Stimulated activated CD4-positive, alpha-beta T cell treated with anti-CD3 and anti-CD28 coated beads, TNF-alpha, amount 100 ng/mL, for 1 hour (primary cell): ENCODE measurements at places on chromosomes 7 and 10.

- DNase-seq, result no peak
Observed at GRCh38 chr10:88278912-88279311, 304.2 kb downstream of the RNLS start.

DNA sequence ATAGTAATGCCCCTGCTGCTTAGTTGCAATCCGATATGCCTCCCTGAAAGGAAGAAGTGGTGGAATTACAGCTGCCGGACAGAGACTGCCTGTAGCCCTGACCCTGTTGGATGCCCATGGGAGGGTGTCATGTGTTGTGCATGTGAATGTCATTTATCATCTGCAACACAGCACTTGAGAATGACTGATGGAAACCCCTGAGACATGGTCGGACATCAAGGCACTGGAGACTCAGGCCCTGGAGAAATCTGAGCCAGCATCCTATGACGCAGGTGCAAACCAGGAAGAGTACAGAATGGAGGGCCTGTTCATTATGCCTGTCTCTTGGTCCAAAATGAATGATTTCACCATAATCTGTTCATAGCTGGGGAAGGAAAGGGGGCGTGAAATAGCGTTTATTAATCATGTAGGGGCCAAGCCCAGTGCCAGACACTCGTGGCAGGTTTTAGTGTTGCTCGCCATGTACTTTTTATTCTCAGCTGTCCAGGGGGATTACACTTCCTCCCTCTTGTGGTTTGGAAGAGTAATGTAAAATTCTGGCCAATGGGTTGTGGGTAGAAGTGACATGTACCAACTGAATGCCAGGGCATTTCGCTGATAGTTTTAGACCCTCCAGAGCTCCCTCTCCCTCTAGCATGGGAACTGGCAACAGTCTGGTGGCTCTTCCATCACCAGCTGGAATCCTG, 23.0 kb upstream of the LEP start:
- DNase-seq, result no peak

DNA sequence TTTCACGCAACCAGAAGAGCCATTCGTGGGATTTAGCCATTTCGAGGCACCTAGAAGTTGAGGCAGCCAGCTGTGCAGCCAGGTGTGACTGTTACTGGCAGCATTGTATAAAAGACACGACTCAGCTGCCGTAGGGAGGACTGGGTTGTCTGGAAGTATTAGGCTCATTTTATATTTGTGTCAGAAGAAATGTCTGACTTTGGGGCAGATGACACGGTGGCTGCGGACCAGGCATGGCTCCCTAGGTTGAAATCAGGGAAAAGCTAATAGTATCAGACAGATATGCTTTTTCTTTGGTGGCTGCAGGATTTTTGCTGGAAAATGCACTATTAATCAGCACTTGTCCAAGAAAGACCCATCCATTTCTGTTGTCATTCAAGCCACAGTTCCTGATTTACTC, 4.2 kb upstream of the DPYSL4 start:
- no peak for DNase-seq

DNA sequence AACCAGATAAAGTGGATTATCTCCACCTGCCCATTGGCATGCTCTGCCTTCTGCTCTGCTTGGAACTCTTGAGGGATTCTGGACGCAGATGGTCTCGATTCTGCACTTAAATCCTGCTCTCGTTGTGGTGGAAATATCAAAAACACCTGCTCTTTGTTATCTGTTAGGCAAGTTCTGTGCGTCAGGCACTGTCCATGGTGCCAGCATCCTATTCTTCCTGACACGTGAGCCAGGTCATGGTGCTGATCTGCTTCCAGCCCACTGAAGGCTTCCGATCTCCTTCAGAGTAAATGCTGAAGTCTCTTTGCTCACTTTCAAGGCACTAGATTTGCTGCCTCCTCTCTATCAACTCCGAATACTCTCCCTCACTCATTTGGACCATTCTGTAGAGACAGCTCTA, 505.6 kb downstream of the HTR7 start:
- no peak for DNase-seq

- DNase-seq, result no peak
Observed at GRCh38 chr10:129184196-129184595, 282.8 kb upstream of the MGMT start.

DNA sequence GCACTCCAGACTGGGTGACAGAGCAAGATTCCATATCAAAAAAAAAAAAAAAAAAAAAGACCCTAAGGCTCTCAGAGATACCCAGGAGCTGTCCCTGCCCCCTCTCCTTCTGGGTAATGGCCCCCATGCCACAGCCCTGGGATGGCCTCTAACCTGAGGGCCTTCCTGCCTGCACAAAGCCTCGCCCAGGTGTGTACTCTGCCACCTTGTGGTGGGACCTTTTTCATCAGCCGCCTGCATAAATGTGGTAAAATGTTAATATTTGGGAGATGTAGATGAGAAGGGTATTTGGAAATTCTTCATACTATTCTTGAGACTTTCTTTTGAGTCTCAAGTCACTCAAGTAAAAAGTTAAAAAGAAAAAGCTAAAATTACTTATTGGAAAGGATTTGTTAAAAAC, 46.3 kb upstream of the RNF216 start:
- DNase-seq, result no peak

- no peak for DNase-seq
Observed at GRCh38 chr7:92460510-92460909, 13.2 kb downstream of the GATAD1 start.

DNA sequence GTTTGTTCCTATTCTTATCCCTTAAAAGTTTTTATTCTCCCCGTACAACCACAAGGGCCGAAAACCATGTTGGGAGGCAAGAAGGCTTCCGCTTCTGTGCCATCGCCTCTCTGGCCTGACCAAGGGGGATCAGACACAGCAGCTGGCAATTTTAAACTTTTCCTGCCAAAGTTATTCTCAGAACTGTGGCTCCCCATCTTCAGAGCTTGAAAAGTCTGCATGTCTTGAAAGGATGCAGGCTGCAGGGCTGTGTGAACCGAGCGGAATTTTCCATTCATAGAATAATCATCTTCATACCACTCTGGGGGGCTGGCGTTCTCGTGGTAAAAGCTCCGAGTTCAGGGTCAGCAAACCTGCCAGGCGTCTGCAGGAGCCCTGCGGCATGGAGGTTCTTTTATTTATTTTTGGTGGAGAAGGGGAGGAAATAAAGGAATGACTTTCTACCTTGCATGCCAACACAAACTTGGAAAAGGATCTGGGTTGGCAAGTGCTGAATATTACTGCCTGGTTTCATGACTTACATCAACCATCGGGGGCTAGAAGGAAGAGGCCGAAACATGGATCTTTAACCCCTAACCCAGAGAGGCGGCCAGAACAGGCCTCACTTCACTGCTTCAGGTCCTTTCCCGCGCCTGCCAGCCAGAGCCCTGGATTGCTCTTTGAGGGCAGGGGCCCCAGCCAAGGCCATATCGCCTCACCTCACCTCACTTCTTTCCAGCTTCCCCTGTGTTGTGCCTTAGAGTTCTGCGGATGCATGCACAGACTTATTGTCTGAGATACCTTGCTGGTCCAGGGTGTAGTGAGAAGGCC, 3.0 kb upstream of the NANOS1 start:
- no peak for DNase-seq

- no peak for DNase-seq
Observed at GRCh38 chr7:51471210-51471980, 154.8 kb upstream of the COBL start.

DNA sequence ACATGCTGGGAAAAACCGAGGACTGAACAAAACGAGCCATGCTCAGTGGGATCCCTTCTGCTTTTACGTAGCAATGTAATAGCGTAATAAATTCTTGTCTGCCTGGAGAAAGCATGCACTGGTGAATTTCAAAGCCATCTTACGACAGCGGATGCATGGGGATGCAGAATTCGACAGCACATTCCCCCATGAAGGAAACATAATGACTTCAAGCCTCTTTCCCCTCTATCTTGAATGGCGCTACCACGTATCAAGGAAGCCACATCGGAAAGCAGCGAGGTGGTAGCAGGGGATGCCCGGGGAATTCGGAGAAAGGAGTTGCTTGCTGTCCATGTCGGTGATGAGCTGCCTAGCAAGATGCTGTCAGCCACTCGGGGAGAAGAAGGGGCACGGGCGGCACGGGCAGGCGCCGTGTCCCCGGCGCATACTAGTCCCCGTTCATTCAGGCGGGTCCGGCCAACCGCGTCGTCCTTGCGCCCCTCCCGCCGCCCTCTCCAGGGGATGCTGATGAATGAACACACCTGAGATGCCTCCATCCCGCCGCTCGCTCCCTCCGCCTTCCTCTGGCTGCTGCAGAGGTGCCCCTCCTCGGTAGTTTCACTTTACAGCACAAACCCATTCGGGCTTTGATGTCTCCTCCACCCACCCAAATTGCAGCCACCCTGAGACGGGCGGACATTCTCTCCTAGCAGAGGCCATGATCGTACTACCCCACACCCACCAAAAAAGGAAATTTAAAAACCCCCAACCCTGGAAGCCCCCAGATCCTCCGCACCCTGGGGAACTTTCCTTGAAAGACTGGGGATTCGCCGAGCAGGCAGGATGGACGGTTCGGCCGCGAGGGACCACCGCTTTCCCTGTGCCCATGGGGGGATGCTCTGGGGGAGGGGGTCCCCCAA, 644 bp downstream of the SORBS1 start:
- DNase-seq, result no peak

GRCh38 chr10:122181876-122182275, 89.2 kb upstream of the BTBD16 start:
- no peak for DNase-seq

GRCh38 chr10:103911021-103911459, 6.9 kb downstream of the STN1 start:
- DNase-seq, result no peak

DNA sequence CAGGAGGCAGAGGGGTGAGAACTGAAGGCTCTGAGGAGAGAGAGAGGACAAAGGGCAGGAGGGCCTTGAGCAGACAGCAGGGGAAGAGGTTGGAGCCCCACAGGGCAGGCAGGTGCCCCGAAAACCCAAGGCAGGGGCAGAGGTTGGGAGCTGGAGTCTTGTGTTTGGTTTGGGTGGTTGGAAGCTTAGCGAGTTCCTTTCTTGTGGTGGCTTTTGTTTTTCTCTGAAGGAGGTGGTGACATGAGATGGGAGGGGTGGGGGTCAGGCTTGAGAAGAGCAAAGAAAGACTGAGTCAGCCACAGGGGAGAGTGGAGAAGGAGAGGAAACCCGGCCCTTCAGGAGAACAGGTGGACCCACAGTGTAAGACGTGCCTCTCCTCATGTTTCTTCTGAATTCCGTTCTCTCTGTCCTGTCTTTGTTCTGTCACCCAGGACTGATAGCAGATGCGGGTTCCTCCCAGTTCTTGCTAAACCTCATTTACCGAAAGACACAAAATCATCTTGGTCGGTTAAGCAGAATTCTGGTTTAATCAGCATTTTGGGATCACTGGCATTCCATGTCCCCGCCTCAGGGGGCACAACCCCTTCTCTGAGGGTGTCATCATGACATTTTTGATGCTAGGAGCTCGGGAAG, 95.3 kb downstream of the INSYN2A start:
- DNase-seq, result no peak

GRCh38 chr7:103148131-103148993, 537 bp downstream of the NAPEPLD start:
- DNase-seq, result no peak

- no peak for DNase-seq
Observed at GRCh38 chr7:104950754-104951153, 63.3 kb upstream of the KMT2E start.

- DNase-seq, result no peak
Observed at GRCh38 chr10:52752801-52753445, 19.7 kb downstream of the MBL2 start.

DNA sequence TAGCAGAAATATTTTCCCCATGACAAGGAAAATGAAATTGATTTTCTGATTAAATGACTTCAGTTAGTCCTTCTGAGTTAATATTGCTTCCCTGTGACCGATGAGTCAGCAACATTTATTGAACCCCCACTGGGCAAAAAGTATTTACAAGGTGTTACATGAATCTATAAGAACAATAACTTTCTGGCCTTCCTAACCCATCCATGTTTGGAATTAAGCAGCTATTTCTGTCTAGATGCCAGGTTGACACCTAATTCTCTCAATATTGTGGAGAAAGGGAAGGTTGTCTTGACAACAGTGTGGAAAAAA, 112.9 kb upstream of the JAZF1 start:
- no peak for DNase-seq

GRCh38 chr10:98339799-98340198, 71.8 kb upstream of the LOXL4 start:
- no peak for DNase-seq

DNA sequence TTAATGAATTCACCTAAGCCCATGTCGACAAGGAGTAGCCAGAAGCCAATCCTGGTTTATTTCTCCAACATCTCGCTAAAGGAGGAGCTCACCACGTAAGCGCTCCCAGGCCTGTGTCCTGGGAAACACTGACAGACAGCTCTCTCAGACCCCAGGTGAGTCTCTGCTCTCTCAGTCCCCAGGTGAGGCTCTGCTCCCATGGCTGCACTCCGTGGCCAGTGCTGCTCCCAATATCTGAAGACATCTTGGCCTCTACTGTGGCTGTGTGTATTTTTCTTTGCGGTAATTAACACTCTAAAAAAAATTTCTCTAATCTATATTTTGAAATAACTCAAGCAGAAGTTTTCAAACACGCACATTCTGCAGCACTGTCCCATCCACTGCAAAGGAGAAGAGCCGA, 564.5 kb downstream of the PTPRN2 start:
- no peak for DNase-seq

DNA sequence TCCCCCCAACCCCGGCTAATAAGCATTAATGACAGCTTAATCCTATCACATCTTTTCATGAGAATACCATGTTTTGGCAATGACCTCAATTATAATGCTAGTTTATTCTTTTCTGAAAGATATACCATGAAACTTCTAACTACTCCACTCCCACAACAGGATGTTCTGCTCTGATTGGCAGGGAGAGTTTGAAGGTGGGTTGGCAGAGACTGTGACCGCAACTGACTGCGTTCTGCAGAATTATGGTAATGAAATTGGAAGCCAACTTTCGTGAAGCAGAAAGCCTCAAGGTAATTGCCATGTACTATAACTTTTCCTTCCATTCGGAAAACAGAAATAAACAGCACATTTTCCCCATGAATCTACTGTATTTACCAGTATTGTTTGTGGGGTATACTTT, 288.2 kb upstream of the SEMA3D start:
- no peak for DNase-seq

DNA sequence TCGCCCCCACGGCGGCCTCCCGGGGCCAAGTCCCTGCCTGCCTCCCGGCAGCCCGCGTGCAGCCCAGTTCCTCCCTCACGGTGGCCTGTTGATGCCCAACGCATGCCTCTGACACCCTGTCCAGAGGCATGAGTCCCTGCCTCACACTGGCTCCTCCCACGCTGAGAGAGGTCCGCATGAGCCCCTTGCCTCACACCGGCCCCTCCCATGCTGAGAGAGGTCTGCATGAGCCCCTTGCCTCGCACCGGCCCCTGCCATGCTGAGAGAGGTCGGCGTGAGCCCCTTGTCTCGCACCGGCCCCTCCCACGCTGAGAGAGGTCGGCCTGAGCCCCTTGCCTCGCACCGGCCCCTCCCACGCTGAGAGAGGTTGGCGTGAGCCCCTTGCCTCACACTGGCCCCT, 59.9 kb downstream of the CCDC201 start:
- no peak for DNase-seq

DNA sequence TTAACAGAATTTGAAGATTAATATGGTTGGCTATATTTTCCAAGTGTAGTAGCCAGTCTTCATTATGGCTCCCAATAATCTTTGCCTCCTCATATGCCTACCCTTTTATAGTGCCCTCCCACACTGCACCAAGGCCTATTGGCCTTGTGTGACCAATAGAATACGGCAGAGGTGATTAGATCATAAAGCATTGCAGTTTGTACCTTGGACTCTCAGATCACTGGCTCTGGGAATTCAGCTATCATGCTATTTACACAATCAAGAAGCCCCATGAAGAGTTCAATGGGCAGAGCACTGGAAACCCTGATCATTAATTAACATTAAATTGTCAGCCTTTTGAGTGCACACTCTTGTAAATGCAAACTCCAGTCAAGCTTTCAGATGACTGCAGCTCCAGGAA, 154.5 kb upstream of the MAGI2 start:
- no peak for DNase-seq
